ENCODE measurements at places on chromosomes 2 and 18.

- no peak for DNase-seq
These were observed 32.1 kb downstream of the MRPL44 start for GRCh38 chr2:223989206-223989855.

DNA sequence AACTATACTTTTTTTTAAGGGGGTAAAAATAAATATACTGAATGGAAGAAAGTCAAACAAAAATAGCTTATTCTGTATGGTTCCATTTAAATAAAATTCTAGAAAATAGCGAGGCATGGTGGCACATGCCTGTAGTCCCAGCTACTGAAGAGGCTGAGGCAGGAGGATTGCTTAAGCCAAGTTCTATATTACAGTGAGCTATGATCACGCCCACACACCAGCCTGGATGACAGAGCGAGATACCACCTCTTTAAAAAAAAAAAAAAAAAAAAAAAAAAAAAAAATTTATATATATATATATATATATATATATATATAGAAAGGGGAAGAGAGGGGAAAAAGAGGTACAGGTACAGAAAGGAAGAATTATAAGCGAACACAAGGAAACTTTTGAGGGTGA lies 77.7 kb downstream of the MEMO1 start:
- DNase-seq, result no peak

- no peak for DNase-seq
These were observed 12.0 kb downstream of the THSD7B start for GRCh38 chr2:136777391-136777790.

DNA sequence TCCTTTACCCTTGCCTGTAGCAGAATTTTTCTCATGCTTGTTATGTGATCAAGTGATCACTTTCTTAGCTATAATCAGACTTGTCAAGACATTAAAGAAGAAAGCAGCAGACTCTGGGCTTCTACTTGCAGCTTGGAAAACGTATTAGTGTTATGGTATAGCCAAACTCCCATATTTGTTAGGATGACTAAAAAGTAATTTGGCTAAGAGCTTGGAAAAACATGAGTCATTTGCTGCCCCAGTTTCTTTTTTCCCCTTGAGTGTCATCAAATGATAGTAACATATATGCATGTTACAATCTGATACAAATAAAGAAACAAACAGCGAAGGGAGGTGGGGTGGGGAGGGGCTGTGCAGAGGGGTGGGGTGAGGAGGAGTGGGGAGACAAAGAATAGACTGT lies 155.5 kb downstream of the IKZF2 start:
- no peak for DNase-seq

DNA sequence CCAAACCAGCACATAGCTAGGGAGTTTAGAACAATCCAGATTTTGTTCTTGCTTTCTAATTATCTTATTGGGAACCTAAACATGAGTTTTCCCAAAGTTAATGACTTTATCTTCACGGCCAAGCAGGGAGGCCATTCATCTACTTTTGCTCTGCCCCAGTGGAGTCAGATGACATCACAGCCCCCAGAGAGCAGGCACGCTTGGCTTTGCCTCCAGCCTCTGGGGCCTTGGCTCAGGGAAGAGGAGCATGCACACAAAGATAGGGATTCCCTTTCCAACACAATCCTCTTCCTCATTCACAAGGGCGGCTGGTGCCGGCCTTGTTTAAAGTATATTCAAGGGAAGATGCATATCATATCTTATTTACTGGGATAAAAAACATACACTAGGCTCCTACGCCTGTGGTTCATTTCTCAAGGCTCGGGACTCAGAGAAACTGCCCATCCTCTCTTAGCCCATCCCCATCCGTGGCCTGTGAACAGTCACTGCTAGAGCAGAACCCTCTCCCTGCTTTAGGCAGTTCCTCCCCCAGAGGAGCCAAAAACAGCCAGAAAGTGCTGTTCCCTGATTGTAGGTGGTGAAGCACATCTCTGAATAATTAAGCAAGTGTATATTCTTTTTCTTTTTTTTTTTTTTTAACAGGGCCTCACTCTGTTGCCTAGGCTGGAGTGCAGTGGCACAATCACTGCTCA lies 21.2 kb downstream of the TGFA start:
- no peak for DNase-seq

DNA sequence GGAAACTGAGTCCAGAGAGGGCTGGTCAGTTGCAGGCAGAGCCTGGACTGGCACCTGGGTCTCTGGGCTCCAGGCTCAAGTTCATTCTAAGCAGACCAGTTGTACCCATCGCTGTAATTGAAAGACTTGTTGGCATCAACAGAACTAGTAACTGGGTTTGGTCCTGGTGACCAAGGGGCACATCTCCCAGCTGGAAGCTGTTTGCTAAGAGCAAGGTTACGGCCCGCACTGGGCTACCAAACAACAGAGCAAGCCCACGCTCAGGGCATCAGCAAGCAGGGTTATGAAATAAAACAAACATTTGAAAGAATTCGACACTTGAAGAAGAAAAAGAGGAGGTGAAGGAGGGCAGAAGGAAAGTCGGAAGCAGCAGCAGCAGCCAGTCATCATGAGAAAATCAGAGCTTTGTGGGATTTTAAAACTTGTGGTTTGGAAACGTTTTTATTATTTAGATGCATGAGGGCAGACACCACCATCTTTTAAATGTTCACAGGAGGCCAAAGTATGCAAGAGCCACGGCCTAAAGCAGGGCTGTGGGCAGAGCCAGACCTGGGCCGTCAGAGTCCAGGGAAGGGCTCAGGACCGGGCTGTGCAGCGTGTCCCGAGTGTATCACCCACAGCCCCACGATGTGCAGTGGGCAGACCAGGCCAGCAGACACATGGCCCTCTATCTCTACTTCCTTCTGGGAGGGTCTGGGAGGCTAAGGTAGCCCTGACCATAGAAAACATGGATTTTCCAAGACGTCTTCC lies 220.3 kb downstream of the BCL2 start:
- DNase-seq, result no peak

- DNase-seq, result no peak
These were observed 578.7 kb upstream of the ID2 start for GRCh38 chr2:8103085-8103708.

DNA sequence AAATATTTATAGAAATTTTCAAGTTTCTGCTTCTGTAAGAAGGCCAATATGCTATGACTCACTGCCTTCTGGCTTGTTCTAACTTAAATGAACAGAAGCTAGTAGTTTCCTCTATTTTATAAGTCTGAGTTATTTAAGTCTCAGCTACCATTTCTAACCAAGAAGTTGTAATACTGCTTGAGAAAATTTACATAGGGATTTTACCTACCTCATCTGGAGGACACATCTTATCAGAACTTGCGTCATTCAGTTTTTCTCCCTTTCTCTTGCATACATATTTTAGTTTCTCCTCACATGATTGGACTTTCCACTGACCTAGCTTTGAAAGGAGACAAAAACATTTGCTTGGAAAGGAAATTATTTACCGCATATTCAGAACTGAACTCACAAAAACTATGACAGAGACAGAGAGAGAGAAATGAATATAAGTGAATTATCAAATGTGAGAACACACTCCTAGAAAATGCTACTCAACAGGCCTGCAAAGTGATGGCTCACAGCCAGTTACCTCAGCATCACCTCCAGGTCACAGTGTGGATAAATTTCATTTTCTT lies 81.1 kb upstream of the CD302 start:
- no peak for DNase-seq

DNA sequence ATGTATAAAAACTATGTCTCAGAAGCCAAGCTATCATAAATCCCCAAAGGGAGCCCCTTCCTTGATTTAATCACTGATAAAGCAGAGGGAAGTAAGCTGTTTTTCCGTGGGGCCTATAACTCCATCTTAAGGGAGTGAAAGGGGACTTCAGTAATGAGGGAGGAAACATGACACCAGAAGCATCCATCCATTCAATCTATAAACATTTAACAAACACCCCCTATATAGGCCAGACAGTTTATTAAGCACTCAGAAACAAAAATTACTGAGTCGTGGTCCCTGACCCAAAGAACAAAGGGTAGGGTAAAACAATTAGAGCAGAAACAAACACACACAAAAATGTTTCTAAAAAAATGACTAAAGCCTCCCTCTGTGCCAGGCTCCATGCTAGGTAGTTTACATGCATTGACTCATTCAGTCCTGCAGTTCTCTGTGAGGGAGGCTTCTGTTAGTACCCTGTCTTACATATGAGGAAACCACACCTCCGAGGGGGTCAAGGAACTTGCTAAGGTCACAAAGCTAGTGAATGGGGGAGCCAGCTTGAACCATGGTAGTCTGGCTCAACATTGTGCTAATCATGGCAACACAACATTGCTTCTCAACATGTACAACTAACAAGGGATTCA lies 472.1 kb downstream of the CDH2 start:
- no peak for DNase-seq

- peak; percentile 26 for DNase-seq
These were observed 44.2 kb downstream of the FARSB start for GRCh38 chr2:222611684-222612083.

DNA sequence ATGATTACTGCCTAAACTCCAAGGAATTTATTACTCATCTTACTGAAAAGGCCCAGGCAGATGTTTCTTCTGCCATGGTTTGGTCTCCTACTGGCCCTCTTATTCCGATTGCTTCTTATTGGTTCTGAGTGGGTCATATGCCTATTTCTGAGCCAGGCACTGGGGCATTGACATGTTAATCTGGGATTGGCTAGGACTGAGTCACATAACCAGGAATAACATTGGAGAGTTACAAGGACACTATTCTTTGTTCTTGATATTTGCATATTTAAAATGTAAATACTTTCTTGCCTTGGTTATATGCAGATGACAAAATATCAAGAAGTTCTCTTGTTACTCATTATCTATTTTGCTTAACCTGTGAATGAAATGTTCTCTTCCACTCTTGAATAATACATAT lies 534.4 kb upstream of the SLC39A10 start:
- DNase-seq, result no peak

- no peak for DNase-seq
These were observed 39.3 kb downstream of the ZAP70 start for GRCh38 chr2:97752342-97753334.

GRCh38 chr18:363301-364085 lies 95.6 kb upstream of the THOC1 start:
- DNase-seq, result no peak

DNA sequence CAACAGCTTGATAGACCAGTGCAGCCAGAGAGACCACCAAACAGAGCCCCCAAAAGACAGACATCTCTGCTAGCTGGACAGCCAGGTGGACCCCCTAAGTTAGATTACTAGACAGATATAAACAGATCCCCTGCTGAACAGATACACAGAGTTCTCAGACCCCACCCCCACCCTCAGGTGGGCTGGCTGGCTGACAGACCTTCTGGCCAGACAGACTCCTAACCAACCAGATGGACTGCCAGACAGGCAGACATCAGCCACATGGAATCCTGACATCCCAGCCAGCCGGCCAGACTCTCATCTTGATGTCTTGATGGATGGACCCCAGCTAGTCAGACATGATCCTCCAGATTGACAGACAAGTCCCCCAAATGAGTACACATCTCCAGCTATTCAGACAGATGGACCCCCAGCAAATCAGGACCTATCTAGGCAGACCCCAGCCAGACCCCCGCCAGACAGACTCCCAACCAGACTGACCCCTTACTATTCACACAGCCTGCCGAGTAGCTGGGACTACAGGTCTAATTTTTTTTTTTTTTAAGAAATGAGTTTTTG lies 18.0 kb downstream of the PTPN18 start:
- DNase-seq, result no peak

DNA sequence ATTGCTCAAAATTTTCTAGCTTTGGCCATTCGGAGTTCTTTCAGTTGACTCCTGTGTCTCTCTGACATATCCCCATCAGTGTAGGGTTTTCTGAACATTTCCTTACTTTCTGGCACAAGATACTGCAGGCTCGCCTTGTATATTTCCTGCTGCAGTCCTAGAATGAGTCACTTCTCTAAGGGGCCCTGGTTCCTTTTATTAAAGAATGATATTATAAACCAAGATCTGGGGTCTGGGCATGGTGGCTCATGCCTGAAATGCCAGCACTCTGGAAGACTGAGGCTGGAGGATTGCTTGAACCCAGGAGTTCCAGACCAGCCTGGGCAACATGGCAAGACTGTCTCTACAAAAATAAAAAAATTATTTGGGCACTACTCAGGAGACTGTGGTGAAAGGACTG lies 3.0 kb upstream of the RPL37A start:
- DNase-seq, result no peak

GRCh38 chr2:144533221-144533620 lies 13.3 kb upstream of the ZEB2 start:
- DNase-seq, result no peak

GRCh38 chr2:82391386-82391785 lies 2067.7 kb downstream of the SUCLG1 start:
- DNase-seq, result no peak

Data from right lobe of liver (tissue), 6 donors.